ENCODE measurements at places on chromosomes 3 and 15.
A peak's percentile ranks its signal among the peaks of the same experiment; 100 is the strongest.

GRCh38 chr3:25856902-25857518 lies 67.1 kb downstream of the OXSM start:
- DNase-seq: peak; percentile 15

DNA sequence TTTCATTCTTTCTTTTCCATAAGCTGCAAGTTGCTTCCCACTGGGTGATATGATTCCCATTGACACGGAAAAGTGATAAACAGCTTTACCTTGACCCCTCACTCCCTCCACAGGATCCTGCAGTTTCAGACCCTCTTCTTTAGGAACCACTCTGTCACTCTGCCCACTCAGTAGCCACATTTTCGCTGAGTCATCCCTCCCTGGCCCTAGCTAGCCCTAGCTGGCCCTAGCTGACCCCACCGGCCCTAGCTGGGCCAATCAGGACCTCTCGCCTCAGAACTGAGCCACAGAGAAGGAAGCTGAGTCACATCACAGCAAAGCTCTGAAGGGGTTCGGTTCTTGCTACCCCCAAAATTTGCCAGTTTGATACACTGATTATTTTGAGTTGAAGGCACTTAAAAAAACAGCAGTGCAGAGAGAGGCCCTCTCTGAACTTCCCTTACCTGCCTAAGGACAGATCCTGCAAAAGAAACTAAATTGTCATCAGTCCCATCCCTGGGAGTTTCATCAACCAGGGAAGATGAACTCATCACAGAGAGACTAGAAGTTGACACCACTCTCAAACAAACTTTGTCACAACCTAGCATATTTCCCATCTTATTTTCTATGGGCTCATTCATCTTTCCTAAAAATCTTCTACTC lies 233.5 kb upstream of the PROK2 start:
- DNase-seq: no peak

DNA sequence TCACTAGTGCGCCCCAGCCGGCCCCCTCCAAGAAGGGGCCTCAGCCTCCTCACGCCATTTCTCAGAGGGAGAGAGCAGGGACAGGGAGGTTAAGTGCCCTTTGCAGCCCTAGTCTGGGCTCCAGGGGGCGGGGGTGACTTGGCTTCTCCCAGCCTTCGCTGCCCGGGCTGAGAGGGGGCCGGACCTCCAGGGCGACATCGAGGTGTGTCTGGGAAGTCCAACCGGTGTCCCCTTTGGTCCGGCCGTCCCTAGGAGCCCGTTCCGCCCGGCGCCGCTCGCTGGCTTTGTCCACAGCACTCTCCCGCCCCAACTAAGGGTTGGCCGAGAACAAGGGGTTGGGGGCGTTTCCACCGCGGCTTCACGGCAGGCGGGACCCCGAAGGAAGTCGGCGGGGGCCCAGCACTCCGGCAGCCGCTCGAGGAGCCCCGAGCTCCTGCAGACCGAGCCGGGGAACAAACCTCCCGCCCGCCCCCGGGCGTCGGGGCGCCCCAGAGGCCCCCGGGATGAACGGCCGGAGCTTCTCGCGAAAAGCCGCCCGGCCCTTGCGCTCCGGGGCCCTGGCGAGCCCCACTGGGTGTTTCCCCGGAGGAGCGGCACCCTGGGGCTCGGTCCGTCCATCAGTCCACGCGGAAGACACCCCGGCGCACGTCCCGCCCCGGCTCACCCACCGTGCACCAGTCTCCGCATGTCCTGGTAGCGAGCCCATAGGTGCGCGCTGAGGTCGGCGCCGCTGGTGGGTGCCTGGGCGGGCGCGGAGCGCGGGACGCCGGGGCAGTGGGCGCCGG lies 627 bp downstream of the NT5DC2 start:
- peak; percentile 66 for DNase-seq

GRCh38 chr15:41896566-41896965 lies 2.7 kb upstream of the SPTBN5 start:
- no peak for DNase-seq

DNA sequence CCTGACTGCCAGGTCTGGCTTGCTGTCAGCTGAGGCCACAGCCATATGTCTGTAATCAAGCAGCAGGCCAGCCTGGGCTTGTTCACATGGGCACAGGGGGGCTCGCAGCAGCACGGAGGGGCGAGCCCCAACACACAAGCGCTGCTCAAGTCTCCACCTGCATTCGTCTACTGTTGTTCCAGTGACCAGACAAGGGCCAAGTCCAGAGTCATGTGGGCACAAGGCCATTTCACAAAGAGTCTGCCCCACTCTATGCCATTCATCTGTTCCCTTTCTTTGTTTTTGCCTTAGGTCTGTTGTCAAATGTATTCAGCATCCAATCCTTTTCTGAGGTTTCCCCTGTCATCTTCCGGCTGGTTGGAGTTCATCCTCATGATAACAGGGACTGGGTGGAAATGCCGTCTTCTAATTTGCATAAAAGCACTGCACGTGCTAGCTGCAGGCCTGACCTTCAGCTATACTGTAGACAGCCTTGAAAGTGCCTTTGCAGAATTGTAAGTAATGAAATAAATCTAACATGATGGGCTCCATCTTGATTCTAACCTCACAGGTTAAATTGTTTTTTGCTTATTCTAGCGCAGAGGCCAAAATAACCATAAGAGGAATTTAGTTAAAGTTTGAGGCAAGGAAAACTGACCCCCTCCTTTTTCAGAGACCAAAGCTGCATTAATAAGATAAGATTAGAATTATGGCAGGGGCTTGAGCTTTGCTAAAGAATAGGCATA lies 28.6 kb upstream of the KBTBD12 start:
- DNase-seq: peak; percentile 80

DNA sequence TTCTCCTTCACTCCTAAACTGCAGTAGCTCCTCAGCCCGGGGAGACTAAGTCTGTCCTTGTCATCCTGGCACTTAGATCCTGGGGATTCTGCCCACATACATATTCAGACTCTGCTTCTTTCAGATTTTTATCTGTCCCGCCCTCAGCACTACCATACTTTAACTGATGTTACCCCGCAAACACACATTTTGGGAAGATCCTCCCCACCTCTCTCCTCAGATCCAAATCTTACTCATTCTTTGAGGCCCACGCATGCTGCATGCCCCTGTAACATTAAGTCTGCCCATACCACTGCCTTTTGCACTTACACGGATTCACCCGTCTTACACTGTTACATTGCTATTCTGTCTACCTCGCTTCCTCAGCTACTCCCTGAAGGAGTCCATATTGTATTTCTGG lies 36.1 kb downstream of the SENP8 start:
- DNase-seq: no peak

DNA sequence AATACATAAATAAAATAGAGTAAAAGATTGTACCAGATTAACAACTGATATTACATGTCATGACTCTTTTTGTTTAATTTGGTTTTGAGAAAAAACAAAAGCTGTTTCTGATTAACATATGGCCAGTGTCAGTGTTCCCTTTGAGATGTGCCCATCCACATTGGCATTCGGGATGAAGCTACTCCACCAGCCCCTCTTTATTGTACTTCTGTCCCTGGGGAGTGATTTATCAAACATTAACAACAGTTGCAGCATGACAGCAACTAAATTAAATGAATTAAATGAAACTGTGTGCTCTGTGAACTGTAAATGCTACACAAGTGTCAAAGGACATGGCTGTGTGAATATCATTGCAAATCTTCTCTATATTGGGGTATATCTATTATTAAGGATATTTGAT lies 25.9 kb upstream of the MTMR10 start:
- DNase-seq: no peak

- DNase-seq: no peak
These were observed 108.9 kb upstream of the ABHD17C start for GRCh38 chr15:80586161-80586560.

DNA sequence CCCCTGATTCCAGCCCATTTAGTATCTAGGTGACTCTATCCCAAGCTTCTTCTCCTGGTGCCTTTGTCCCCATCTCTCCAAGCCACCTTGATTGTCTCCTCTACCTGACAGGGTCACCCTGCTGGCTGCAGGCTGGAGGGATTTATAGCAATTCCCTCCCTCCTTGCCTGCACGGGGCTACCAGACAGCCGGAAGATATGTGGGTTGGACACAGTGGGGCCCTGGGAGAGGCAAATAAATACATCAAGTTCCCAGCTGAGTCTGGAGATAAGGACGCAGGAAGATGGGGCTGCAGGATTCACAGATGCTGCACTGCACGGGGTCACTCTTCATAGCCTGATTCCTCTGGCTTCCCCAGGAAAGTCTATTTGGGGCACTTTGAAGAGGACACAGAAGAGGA lies 9.3 kb upstream of the ISLR2 start:
- DNase-seq: no peak

DNA sequence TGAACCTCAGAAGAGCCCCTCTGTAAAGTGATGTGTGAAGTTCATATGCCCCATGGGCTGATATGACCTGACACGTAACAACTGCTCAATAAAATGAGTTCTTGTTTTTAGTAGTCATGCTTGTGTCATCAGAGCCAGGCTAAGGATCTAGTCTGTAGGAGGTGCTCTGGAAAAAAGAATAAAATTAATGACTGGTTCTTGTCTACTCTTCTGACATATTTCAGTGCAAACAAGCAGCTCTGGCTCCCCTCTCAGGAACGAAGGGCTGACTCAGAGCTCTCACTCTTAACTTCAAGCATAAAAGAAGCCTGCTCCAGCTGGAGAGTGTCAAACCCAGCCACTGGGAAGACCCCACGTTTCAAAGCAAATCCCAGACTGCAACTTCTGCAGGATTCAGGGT lies 77.0 kb downstream of the LRIG1 start:
- DNase-seq: no peak

DNA sequence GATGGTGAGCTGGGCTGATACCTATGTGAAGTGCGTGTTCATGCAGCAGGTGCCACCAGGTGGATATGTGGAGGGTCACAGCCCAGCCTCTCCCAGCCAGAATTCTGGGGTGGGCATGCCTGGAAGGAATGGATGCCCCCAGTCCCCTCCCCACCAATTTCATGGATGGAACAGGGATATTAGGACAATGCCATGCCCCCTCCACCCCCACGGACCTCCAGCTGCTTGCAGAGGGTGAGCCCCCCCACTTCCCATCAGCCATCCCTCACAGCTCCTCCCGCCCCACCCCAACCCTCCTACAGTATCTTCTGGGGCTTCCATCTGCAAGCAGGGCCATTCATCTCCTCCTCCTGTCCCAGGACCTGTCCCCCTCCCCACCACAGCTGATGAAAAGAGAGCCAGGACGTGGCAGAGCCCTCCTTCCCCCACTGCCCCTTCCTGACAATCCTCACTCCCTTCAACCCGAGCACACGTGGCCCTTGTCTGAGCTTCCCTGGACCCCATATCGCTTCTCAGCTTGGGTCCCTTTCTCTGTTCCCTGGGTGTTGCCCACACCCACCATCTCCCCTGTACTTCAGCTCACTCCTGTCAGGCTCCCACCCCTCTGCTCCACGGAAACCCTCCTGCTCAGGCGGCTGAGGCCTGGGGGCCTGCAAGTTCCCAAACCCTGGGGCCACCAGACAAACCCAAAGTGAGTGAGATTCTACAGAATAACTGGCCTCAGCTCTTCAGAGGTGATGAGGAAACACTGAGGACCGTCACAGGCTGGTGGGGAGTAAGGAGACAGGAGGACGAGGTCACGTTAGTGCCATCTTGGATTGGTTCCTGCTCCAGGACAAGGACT lies 2.8 kb upstream of the SEMA3G start:
- DNase-seq: no peak

DNA sequence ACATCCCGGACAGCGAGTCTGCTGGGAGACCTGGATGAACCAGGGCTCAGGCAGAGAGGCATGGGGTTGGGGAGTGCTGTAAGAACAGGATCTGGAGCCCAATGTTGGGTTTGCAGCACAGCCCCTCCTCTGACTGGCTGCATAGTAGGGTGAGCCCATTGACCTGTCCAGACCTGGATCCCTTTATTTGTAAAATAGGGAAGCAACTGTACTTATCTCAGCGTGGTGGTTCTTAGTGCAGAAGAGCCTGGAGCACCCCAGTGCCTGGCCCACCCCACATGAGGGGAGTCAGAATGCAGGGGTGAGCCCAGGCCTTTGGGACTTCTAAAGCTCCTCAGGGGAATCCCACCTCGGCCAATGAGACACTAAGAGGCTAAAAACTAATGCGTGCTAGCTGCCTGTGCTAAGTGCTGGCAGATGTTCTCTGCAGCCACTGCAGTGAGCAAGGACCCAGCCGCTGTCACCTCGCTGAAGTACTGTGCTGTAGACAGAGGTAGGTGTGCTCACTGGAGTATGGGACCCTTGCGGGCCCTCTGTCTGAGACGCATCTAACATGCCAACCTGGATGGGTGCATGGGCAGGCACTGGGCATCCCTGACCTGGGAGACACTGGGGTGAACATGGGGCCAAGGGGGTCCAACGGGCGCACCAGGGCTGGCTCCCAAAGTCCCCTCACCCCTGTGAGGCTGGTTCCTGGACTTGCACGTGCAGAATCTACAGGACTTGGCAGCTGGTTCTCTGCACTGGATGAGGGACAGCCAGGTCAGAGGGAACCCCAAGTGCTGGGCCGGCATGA lies 95.6 kb downstream of the ATP10A start:
- DNase-seq: no peak

DNA sequence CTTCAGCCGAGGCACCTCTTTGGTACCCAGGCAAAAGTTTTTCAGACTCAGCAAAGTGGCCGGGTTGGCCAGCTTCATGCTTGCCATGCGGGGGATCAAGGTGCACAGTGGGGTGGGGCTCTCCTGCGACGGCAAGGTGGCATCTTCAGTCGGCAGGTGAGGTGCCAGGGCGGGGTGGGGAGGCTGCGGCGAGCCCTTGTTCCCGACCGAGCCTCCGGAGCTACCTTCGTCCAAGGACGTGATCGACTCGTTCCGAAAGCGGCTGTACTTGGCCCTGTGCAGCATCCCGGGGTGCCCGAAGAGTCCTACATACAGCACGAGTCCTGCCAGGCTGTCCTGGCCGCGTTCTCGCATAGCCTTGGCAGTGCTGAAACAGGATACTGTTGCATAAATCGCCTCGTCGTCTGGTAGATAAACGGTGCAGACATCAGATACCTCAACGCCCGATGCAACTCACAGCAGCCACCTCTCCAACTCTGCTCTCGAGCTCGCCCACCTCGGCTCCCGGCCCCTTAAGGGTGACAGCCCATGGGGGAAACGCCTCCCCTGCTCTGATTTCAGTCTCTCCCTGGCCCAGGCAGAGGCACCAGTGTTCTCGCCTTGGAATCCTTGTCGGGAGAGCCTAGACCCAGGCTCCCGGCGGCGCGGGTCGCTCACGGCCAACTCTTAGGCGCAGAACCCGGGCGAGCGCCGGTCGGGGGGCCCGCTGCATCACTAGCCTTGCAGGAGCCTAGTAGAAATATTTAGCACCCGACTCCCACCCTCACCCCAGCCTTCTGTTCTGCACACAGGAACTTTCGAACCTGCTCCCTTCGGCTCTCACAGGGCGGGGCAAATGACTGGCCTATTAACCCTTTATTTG lies 826 bp downstream of the SHC4 start:
- DNase-seq: peak; percentile 86

DNA sequence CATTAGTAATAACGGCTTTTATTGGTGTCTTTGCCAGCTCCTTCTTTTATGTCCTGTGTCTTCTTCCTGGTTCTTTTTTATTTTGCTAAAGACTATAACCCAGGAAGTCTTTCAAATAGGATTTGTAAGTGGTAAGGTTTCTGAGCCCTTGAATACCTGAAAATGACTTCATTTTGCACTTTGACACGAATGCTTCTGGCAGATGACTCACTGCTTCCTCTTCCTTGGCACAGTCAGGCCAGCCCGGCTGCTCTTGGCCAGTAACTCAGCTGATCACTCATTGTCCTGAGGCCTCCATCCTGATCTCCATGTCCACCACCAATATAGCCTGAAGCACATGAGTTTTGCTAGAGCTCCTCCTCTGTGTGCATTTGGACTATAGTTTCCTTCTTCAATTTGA lies 48.7 kb upstream of the NR2E3 start:
- no peak for DNase-seq

GRCh38 chr3:99568663-99569335 lies 69.6 kb upstream of the COL8A1 start:
- no peak for DNase-seq

Measured in retina (tissue), 1 donor.